ENCODE measurements at places on chromosomes 2 and 18.

GRCh38 chr2:149160701-149161217, 122.3 kb downstream of the LYPD6B start:
- DNase-seq = peak; percentile 41

- DNase-seq = no peak
Observed at GRCh38 chr18:26386441-26386840, 160.2 kb downstream of the TAF4B start.

GRCh38 chr2:82790206-82791021, 1668.7 kb downstream of the SUCLG1 start:
- no peak for DNase-seq

DNA sequence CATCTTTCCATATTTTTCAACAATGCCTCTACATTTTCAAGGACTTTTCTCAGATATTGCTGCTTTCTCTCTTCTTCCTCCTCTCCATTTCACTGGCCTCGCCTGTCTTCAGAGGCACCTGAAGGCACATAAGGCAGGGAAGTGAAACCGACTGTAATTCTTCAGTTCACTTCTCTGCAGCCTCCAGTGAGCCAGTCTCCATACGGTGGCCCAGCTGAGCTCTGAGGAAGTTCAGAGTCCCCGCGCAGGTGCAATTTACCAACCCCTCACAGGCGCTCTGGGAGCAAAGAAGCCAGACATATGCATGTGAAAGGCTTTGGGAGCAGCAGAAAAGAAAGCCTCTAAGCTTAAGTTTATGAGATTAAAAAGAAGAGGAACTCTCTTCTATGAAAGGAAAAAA, 12.4 kb downstream of the KLHL14 start:
- no peak for DNase-seq

- DNase-seq = no peak
Observed at GRCh38 chr18:73981796-73982195, 165.8 kb downstream of the FBXO15 start.

GRCh38 chr2:132034646-132035045, 127.1 kb downstream of the ANKRD30BL start:
- no peak for DNase-seq

DNA sequence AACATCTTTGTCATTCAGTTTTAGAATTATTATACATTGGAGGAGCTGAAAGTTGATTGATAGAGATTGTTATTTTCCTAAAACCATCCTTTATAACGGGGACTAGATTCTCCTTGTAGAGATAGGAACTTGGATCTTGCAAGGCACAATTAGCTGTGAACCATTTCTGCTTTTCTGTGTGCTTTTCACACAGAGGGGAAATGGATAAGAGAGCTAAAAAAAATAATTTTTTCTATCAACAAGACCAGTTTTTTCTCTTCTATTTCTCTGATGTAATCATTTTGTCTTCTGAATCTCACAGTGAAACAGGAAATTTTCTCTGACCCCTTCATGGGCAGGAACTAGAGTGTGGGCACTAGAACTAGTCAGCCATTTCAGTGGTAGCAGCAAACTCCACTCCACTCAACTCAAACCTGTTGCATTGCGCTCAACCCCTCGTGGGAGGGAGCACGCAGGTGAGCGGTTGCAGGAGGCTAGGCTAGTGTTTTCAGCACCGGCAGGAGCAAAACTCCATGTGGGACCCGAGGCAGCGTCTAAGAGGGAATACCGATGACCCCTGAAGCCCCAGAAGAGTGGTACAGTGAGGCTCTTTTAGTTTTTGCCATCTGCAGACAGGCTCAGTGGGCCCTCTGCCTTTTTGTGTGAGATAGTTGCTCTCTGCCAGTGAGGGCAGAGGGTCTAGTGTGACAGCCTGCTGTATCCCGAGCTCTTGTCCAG, 24.0 kb upstream of the SLC39A10 start:
- DNase-seq = no peak

GRCh38 chr18:78868330-78869316, 111.0 kb upstream of the SALL3 start:
- no peak for DNase-seq

DNA sequence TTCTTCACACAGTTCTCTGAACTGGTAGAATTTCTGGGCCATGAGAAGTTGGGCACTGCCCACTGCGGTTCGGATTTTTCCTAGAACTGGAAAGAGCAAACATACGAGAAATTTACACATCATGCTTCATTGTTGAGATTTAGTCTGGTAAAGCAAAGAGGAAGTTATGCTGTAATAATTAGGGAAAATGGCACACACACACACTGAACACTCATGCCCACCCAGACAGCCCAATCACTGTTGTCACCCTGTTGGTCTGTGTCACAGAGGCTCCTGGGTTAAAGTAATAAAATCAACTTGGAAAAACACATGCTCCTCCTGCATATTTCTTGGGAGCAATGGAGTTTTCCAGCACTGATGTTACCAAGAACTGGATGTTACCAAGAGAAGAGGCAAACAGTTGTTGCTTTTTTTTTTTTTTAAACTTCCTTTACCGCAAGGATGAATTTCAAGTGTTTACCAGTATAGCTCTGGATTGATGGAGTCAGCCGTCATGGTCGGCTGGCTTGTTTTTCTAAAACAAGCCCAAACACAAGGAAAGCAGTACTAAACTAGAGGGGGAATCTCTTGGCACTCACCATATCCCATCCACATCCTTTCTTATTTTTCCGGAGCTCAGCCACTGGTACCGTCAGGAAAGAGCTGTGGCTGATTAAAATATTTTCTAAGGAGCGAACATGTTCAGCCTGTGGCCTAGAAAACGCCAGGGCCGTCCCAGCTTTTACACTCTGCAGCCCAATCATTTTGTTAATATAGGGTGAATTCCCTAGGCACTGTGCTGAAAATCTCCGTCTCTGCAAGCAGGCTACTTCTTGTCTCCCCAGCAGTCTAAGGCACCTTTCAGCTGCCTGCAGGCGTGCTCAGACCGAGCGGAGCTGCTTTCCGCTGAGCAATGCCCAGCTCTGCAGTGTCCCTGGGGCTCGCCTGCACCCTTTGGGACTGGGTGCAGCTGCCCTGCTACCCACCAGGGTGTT, 58.9 kb downstream of the TGIF1 start:
- DNase-seq = no peak

DNA sequence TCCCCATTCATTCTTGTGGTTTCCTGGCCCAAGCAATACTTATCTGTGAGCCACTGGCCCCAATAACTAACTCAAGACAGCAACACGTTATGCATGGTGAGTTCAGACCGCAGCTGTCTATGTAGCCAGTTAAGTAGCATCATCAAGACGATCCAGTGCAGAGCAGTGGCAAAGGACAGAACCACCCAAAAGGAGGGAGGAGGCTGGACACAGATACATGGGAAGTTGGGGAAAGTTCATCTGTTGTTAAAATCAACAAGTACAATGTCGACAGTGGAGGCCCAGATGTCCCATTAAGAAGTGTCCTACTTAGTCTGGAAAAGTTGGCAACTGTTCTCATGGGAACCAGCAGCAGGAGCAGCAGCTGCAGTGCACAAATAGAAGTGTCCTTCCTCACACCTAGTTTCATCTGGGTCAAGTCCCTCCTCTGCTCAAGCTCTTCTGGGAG, 106.9 kb upstream of the THOC1 start:
- DNase-seq = no peak

DNA sequence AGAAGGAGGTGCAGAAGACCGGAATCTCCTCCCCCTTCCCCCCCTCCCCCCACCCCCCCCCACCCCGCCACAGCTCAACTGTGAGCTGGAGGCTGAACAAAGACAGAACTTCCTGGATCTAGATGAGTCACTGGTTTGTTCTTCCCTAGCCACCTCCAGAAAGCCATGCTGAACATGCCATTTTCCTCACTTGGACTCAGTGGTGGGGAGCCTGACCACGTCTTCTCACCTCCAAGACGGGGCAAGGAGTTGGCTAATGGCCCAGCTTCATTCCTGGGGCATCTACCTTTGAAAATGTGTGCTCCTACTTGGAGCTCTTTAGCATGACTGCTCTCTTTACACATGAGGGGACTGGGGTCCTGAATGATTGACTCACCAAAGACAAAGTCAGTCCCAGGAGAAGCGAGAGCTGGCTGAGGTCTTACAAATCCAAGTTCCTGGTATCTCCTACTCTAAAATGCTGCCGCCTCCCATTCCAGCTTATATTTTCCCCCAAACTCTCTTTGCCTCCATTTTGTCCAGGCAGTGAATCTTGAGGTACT, 22.6 kb upstream of the FZD5 start:
- no peak for DNase-seq

DNA sequence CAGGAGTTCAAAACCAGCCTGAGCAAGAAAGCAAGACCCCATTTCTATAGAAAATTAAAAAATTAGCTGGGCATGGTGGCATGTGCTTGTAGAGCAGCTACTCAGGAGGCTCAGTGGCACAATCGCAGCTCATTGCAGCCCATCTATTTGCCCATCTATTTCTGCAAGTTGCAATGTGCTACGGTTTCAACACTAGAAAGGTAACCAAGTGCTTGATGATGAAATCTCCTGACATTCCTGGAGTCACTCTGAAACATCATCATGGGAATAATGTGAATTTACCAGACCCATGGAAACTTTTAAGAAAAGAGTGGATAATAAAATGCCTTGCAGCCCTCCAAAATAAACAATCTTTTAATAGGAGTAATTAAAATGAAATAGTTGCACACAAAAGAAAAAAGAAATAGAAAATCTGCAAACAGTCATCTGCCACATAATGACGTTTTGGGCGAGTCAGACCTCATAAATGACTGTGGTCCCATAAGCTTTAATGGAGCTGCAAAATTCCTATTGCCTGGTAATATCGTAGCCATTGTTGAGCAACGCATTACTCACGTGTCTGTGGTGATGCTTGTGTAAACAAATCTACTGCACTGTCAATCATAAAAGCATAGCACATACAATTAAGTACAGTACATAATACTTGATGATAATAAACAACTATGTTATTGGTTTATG, 46.6 kb upstream of the AMMECR1L start:
- no peak for DNase-seq

DNA sequence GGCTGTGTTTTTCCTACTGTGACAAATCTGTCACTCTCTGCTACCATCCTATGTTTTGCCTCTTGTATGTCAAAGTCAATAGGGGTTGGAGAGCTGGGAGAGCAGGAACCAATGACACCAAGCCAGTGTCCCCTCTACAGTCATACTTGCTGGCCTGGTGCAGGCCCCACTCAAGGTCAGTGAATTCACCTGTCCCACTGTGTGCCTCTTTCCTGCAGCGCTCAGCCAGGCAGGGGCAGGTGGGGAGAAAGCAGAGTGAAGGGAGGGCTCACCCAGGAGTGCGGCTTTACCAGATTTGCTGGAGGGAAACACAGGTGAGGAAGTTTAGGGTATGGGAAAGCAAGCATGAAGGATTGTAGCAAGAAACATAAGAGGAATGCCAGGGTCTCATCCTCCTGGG, 114.5 kb downstream of the GYPC start:
- no peak for DNase-seq

GRCh38 chr18:3451989-3452749, 2.2 kb downstream of the TGIF1 start:
- peak; percentile 52 for DNase-seq

- DNase-seq = no peak
Observed at GRCh38 chr2:205352593-205352992, 329.7 kb upstream of the NRP2 start.
